Epithelial cell of umbilical artery (primary cell): ENCODE measurements at places on chromosomes 4 and X. TPM values are rescaled to one million over a fixed set of nuclear protein-coding genes. Genes with fewer than 3 reads are reported as not detected.

Gene CT45A5
- not detected in 2 replicates for total RNA-seq

Gene JAKMIP1
- not detected in 2 replicates for total RNA-seq

Gene HS3ST1
- total RNA-seq = under 0.01 TPM in 2 replicates

Gene AR
- under 0.01 and 0.15 TPM in 2 replicates for total RNA-seq

Gene POU3F4
- not detected in 2 replicates for total RNA-seq

Gene FAM50A
- 70.8 and 75.2 TPM in 2 replicates for total RNA-seq
